ENCODE measurements at places on chromosomes 12 and 14.

DNA sequence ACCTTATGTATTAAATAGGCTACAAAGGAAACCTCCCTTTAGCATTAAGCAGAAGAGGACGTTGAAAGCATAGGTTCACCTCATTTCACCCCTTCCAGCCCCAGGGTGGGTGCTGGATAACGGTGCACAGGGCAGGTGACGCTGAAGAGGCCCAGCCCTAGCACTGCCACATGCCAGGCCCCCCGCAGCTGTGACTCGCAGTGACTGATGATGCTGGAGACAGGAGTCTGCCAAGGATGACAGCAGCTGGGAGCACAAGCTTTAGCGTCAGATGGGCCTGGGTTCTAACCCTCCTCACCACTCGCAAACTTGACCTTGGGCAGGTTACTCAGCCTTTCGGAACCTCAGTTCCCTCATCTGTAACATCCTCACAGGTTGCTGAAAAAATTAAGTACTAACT is 76.7 kb downstream of the TBK1 start:
- no peak for DNase-seq

DNA sequence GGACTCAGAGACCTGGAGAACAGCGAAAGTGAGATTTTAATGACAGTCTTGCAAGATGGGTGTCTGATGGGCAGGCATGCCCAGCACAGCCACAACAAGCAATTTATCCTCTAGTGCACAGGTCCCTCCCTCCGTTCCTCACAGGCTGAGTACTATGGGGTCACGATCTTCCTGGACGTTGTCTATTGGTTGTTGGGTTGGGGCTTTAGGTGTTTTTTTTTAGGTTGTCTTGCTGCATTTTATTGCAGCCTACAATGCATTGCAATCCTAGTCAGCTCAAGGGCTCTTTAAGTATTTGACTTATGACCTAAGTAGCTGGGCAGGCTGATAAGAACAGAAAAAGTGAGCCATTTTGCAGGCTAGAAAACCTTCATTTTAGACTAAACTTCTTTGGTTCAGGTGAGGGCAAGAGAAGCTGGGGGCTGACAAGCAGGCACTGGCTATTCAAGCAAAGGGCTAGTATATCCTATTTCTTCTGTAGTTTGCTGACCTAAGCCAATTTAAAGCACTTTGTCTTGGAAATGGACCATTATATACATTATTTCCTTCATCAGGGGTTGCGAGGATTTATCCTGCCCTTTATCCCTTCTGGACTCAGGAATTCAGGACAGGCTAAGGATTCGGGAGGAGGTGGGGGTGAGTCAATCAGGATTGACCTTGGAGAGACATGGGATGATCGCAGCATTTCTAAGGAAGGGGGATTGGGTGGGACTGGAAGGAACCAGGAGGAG is 6.0 kb downstream of the KRT7 start:
- DNase-seq, result no peak

GRCh38 chr14:55553791-55554190 is 26.2 kb upstream of the KTN1 start:
- DNase-seq, result no peak

- DNase-seq, result no peak
Observed at GRCh38 chr14:55180434-55180833, 11.0 kb downstream of the DLGAP5 start.

- DNase-seq, result peak; percentile 92
Observed at GRCh38 chr12:125183187-125184067, 118.2 kb downstream of the AACS start.

DNA sequence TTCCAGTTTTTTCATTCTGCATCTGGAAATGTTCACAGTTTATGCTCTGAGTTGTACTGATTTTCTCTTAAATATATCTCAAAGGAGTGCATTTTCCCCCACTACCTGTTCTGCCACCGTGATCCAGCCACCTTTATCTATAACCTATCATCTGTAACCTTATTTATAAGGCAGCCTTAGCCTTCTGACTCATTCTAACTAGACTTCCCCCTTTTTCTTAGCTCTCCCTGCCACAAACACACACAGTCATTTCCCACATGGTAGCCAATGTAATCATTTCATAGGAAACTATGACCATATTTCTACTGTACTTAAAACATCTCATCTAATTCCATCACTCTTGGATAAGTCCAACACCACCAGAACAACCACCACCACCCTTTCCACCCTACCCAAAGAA is 10.8 kb upstream of the GYS2 start:
- no peak for DNase-seq

DNA sequence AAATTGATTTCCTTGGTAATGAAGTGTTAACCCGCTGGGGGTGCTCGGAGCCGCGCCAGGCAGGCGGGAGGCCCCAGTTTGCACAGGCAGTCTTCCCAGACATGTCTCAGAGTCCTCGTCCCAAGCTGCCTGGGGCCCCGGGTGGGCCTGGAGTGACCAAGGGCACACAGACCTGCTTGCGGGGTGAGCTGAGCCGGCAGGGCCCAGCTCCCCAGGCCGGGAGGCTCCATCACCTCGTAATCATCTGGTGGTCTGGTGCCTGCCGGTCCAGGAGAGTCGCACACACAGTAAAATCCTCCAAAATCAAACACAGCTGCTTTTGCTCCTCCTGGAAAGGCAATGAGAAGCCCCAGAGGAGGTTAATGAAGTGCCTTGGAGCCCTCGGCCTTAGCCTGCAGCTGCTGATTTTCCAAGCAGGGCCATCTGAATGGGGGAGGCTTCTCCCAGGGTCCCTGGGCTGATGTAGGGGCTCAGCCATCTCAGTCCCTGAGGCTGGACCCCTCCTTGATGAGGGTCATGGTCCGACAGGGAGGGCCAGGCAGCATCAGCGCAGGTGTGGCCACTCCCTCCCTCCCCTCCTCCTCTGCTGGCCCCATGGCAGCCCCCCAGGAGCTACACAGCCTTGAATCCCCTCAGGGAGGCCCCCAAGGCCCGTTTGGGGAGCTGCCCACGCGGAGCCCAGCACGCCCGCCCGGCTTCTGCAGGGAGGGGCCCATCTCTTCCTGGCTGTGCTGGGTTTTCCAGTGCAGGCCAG is 39.4 kb upstream of the FBRSL1 start:
- no peak for DNase-seq

GRCh38 chr12:118190266-118190665 is 54.3 kb downstream of the PEBP1 start:
- peak; percentile 18 for DNase-seq

DNA sequence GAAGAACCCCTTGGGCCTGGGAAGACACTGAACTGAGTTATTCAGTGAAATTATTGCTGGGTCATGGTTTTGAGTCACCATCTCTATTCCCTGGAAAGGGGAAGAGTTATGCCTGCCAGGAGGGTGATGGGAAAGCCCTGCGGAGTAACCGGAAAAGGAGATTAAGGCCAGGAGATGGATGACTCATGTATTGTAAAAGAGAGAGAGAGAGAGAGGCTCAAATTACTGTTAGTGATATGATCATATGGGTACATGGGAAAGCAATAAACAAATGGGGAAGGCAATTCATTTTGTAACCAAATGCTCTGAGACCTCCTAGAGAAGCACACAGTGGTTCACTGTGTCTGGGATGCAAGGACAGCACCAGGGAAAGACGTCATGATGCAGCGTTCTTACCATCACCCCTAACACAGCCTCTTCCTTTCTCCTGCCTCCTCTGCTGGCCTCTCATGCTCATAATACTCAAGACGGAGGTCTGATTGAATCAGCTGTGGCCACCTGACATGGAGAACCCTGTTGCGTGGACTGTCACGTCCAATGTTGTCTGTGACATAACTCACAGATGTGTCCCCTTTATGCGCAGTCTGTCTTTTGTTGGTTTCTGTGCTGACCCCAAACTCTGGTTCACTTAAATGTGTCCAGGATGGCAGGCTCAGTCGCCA is 243.7 kb downstream of the TMEM132D start:
- no peak for DNase-seq

GRCh38 chr12:119178544-119179334 is at the start of gene HSPB8:
Gene HSPB8, plus strand, starts transcription at chr12:119178931. Its CDS starts 382 bp downstream, at chr12:119179313.
- peak; percentile 94 for DNase-seq

GRCh38 chr14:95831468-95831867 is 45.2 kb upstream of the TUNAR start:
- no peak for DNase-seq

GRCh38 chr12:24668563-24668962 is 280.3 kb downstream of the BCAT1 start:
- no peak for DNase-seq

- DNase-seq, result peak; percentile 6
Observed at GRCh38 chr12:10097521-10097920, 1.3 kb downstream of the CLEC1A start.

DNA sequence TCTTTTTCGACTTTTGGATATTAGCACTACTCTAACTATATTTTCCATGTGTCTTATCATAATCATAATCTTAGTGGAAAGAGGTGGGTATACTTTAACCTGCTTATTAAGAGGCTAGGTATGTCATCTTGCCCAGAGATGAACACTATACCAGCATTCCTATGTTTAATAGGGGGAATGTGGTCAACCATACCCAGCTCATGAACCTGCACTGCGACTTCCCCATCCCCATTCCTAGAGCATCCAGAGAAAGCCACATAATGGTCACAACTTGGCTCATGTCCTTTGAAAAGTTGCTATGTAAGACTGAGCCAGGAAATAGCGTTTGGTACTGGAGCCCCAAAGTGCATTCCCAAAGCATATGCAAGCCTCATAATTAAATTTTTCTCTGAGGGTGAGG is 55.2 kb downstream of the TMCC3 start:
- no peak for DNase-seq

DNA sequence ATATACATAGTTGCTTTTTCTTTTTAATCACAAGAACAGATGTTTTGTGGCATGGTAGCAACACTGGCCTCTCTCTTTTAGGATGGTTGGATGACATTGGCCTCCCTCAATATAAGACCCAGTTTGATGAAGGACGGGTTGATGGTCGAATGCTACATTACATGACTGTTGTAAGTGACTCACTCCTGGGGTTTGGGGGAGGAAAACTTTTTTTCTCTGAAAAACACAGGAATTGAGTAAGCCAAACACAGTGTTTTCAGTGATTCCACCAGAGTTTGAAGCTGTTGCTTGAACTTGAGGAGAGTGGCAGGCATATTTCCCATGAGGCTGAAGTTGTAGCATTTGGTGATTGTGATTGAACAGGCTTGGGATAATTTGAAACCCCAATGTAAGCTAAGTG is 13.7 kb upstream of the REP15 start:
- DNase-seq, result no peak

- DNase-seq, result peak; percentile 86
Observed at GRCh38 chr14:32561520-32561919, 232.4 kb downstream of the AKAP6 start.

Data from AG08395 (cell line).